ENCODE measurements at places on chromosomes 7 and 10.

DNA sequence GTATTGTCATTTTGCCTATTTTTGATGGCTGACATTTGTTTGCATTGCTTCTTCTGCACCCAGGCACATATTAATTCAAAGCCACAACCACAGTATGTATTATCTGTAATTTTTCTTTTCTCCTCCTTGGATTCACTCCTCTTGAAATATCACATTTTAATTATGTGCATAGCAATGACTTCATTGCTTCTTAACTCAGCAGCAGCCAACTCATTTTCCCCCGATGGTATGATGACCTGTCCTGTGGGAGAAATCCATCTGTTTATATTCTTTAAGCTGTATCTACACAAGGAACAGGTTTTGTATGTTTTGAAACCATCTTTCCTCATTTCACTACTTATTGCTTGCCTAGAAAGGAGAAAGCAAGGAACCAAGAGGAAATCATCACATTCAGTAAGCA is 588.8 kb downstream of the INHBA start:
- no peak for DNase-seq

GRCh38 chr10:89095701-89096391 is 105.2 kb downstream of the FAS start:
- no peak for DNase-seq

- DNase-seq = no peak
These were observed 28.0 kb downstream of the IPMK start for GRCh38 chr10:58239561-58240169.

- no peak for DNase-seq
These were observed 47.8 kb upstream of the UBN2 start for GRCh38 chr7:139183251-139183650.

DNA sequence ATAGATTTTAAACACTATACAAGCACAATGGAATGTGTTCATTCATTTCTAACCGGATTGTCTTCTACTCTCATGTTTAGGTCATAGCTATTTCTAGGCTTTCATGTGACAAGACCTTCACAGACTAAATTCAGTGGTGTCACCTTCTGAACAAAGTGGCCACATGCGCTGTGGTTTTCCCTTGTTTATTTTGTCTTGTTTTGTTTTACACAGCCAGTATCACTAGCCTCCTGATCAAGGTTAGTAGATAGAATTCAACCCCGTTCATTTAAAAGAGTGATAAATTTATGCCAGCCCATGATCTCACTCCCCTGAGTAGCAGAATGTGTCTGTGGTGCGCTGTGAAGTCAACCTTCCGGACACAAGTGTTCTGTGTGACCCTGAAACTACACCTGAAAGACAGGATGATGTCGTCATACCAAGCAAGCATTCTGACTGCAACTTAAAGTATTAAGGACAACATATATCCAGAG is 209.1 kb downstream of the CREB5 start:
- no peak for DNase-seq

- no peak for DNase-seq
These were observed 152.6 kb downstream of the RAPGEF5 start for GRCh38 chr7:22204312-22204711.

- no peak for DNase-seq
These were observed 19.8 kb upstream of the AKR1B1 start for GRCh38 chr7:134478707-134479106.

DNA sequence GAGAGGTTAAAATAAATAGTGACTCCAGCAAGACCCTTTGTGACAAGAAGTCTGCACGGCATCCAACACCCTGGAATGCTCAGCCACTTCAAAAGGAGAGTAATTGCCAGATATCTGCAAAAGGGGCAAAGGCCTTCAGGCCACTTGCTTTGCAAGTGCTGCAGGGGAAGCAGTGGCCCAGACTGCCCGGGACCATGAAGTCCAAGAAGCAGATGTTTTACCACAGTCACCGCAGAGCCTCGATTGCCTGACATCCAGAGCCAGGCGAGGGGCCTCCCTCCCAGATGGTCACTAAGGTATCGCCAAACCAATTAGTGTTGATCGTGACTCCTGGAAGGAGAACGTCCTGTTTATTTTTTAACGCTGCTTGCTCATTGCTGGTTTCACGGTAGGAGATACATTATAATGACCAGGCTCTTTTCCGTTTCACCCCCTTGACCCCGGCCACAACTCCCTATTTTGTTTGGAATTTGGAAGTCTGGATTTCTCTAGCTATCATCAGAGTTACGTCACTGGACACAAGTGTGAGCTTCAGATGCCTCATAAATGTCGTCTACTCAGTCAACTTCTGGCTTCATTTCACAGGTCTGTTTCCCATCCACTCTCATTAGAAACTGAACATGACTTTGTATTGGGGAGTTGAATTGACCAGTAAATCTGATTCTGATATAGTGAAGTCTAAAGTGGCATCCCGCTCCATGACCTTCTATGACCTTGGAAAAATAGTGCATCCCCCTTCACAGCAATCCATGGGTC is 276.2 kb downstream of the WDR11 start:
- no peak for DNase-seq

GRCh38 chr7:67947646-67948045 is 951.0 kb downstream of the TYW1 start:
- DNase-seq = no peak

GRCh38 chr7:132655131-132655727 is 79.0 kb upstream of the PLXNA4 start:
- no peak for DNase-seq

DNA sequence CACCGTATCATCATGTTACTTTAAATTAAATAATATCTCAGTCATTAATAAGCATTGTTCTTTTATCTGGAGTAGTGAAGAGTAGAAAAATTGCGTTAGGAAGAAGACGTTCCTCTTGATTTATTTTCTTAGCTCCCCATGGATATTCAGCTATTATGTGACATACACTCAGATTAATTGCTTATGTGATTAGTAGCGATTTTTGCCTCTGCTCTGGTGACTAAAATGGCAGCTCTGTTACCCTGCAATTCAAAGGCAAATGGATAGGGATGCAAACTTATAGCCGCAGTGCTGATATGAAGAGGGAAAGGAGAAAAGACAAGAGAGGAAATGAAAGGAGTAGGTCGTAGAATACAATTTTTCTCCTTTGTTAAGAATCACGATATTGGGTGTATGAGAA is 188.4 kb upstream of the MALRD1 start:
- DNase-seq = no peak

- no peak for DNase-seq
These were observed 60.9 kb upstream of the COL1A2 start for GRCh38 chr7:94333810-94334209.

GRCh38 chr10:1166101-1166827 is 110.1 kb downstream of the WDR37 start:
- no peak for DNase-seq

DNA sequence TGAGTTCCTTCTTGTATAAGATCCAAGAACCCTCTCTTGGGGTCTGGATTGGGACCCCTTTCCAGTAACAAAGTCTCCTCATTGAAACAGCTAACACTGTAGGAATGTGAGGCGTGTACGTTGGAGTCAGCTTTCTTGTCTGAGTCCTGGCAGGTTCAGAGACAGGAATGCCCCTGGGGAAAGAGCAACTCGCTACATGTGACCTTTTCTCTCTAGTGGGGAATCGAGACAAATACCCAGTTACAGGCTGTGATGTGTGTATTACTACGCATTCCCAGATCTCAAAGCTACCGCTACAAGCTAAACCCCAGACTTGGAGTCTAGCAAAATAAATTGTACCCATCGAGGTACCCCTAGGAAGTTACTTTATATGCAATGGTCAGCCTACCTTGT is 85.6 kb upstream of the FRMD4A start:
- DNase-seq = no peak

GRCh38 chr7:143992670-143993069 is 7.5 kb upstream of the OR6B1 start:
- DNase-seq = no peak

- no peak for DNase-seq
These were observed 65.8 kb downstream of the TMEM209 start for GRCh38 chr7:130139193-130139960.

DNA sequence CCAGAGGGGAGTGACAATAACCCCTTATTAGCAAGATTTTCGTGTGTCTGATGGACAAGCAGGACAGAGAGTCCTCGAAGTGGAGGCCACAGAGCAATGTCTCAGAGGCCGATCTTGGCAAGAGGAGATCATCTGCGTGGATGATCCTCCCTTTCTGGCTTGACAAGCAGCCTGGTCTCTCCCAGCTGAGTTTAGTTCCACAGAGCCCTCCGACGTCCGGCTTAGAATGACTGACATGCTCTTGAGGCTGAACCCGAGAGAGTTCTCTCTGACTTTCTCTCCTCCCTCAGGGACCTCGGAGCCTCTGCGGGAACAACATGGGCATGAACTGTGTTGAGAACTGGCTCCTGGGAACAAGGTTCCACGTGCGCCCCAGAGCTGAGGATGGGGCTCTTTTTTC is 180.7 kb upstream of the PFKP start:
- no peak for DNase-seq

DNA sequence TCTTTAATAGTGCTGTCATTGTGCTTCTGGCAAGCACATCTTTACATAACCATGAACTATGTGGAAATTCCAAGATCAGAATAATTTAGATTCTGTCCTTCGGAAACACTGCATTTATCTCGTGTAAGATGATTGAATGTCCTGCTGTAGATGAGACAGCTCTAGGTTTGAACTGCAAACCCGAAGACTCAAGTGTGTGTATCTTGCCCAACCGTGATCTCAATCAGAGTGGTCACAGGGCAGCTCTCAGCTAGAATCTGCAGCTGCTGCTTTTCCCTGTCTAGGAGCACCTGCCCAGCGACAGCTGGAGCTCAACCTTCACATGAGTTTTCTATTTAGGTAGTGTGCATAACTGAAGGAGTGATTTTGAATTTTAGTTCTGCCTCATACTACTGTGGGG is 17.5 kb upstream of the KIF20B start:
- DNase-seq = no peak

GRCh38 chr7:21412410-21412851 is 15.5 kb upstream of the SP4 start:
- DNase-seq = no peak

- no peak for DNase-seq
These were observed 39.0 kb downstream of the MAD1L1 start for GRCh38 chr7:2193575-2194305.

GRCh38 chr10:76769582-76769981 is 868.0 kb downstream of the KCNMA1 start:
- DNase-seq = no peak

DNA sequence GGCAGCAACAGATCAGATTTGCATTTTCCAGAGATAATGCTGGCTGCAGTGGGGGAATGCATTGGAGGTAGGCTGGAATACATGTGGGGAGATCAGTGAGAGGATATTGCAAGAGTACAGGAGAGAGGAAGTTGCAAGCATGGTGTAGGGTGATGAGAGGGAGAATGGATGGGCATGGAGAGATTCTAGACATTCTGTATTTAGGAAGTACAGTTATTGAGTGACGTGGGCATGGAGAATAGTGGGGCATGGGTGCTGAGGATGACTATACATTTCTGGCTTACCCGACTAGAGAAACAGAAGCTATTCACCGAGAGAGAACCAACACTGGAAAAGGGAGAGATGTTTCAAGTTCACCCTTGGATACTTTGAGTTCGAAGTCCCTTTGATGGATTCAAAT is 116.9 kb upstream of the SVIL start:
- no peak for DNase-seq

GRCh38 chr10:3791974-3792633 is 7.1 kb upstream of the KLF6 start:
- no peak for DNase-seq

GRCh38 chr10:110508806-110509544 is 11.3 kb downstream of the DUSP5 start:
- no peak for DNase-seq

DNA sequence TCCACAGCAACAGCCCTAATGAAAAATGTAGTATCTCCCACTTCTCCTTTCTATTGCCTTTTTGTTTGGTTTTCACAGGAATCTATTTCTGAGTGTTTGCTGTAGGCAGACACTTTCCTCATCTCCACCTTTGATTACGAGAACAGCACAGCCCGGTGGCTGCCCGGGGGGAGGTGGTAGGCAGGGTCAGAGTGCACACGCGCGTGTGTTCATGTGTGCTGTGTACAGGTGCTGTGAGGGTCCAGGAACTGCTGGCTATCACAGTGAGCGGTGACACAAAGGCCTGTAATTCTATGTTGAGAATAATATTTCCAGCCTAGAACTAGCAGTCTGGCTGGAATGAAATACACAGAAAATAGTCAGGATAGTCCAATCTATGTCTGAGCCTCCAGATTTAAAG is 212.8 kb downstream of the ADARB2 start:
- DNase-seq = no peak

GRCh38 chr10:68155615-68156210 is 46.4 kb downstream of the MYPN start:
- no peak for DNase-seq

DNA sequence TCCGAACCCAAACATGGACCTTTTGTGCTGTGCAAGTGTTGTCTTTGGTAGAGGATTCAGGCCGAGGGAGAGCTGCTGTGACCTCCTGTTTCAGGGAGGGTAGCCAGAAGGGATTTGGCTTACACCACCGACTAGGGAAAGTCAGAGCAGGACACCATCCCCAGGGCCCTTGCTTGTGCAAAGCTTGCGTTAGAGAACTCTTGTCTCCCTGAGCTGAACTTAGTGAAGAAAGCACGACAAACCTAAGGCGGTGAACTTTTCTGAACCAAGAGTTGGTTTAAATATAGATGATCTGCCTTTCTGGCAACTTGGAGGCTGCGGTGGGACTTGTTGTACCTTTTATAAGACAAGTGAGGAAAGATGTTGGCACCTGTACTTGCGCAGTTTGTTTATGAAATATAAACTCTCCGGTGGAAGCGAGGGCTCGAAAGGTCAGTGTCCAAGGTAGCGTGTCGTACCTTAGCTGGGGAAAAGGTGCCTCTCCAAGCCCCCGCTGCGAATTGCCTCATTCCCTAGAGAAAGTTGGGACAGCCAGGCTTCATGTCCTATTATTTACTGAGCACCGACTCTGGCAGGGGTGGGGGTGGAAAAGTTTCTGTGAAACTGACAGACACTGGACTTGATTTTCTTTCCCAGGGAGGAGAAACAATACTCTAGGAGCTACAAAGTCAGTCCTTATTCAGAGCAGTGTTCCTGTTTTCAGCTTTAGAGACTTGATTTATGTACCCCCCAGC is 31.6 kb downstream of the WBP1L start:
- DNase-seq = no peak

- no peak for DNase-seq
These were observed 134.9 kb upstream of the CACNA2D1 start for GRCh38 chr7:82578430-82578829.

GRCh38 chr7:41630741-41631140 is 72.1 kb downstream of the INHBA start:
- DNase-seq = no peak

GRCh38 chr7:138980563-138981291 is 462 bp downstream of the KIAA1549 start:
- no peak for DNase-seq

DNA sequence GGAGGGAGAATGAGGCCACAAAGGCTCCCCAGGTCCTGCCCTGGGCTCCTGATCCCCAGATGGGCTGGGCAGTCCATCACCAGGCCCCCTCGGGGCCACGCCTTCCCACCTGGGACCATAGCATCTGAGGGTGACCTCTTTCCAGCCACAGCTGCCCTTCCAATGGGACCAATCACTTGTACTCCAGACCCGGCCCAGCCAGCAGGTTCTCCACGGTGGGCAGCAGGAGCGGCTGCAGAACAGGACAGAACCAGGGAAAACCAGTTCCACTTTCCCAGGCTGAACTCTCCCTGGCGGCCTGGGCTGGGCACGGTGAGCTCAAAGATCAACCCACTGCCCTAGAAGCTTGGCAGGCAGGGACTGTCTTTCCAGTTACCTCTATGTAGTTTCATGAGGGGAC is 257.6 kb downstream of the MAD1L1 start:
- no peak for DNase-seq

- no peak for DNase-seq
These were observed 1.6 kb downstream of the AIFM2 start for GRCh38 chr10:70130878-70131559.
